Ascending aorta (tissue), 2 donors: ENCODE measurements at places on chromosomes 6 and 20. TPM values are rescaled to one million over a fixed set of nuclear protein-coding genes. Genes with fewer than 3 reads are reported as not detected.
A peak's percentile ranks its signal among the peaks of the same experiment; 100 is the strongest.

GRCh38 chr20:35598476-35598875, 17.2 kb upstream of the SPAG4 start:
- no peaks in the 10 kb centered on the region for H3K27me3 ChIP-seq
- DNase-seq, result no peak
- peaks cover 14% of the 10 kb centered on the region for H3K4me1 ChIP-seq
- H3K36me3 ChIP-seq, result no peaks in the 10 kb centered on the region
- no peak overlapping the region for H3K4me3 ChIP-seq

DNA sequence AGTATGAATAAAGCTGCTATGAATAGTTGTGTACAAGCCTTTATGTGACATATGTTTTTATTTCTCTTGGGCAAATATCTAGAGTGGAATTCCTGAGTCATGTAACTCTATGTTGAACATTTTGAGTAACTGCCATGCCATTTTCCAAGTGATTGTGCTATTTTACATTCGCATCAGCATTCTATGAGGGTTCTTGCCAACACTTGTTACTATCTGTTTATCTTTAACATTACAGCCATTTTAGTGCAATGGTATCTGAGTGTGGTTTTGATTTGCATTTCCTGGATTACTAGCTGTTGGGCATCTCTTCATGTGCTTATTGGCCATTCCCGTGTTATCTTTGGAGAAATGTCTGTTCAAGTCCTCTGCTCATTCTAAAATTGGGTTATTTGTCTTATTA, 19.1 kb downstream of the MYT1 start:
- H3K27me3 ChIP-seq, result no peaks in the 10 kb centered on the region
- H3K4me3 ChIP-seq, result no peak overlapping the region
- H3K27ac ChIP-seq, result no peak overlapping the region
- no peak for DNase-seq

DNA sequence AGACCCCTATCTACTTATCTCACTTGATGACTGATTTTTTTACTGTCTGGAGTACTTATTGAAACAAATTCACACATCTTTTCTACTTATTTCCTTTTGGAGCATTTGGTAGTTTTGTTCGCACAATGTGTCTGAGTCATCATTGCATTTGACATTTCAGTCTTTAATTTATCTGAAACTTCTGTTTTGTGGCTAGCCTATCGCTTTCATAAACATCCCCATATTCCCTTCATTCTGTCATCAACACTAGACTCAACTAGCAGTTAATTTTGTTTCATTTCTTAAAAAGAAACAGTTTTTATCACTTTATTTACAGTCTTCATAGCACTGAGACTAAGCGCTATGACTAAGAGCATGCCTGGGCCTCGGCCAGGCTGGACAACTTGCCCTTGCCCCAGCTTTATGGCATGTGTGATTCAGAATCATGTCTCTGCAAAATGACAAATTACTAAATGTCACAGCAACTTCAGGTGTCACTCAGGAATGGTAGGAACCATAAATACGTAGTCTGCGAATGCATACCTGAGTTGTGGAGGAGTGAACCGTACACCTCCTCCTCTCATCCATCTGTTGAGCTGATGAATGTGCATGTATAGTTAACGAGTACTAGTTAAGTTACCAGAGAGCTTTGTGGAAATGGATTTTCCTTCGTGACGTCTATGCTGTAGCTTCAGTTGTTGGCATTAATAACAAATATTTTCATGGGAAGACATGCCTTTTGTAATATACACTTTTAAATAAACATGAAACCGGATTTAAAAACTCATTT, 16.2 kb downstream of the L3MBTL3 start:
- DNase-seq, result no peak
- H3K27ac ChIP-seq, result no peak overlapping the region
- H3K4me1 ChIP-seq, result no peaks in the 10 kb centered on the region
- H3K4me3 ChIP-seq, result no peak overlapping the region

DNA sequence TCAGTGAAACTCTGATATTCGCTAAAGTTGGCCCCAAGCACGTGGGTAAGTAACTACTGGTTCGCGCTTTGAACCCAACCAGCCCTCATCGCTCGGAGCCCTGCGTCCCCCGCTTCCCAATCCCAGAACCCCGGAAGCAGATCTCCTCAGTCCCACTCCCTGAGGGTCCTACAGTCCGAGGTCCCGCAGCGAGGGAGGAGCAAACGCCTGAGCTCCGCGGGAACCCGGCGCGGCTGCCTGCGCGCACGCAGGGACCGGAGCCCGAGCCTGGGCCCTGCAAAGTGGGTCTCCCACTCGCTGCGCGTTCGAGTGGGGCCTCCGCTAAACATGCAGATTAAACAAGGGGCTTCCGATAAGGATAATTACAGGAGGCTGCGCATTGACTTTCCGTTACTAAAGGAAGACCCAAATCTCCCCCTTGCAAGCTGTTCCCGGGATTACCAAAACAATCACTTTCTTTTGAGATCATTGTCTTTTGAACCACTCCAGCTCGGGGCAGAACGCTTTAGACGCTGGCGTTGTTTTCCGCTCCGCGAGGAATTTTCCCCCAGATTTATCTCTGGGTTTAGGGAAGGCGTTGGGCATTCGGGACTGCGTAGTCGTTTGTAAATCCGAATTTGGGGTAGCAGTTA, 1.3 kb upstream of the VSX1 start:
- no peak for DNase-seq
- H3K27ac ChIP-seq, result no peak overlapping the region
- H3K4me3 ChIP-seq, result no peak overlapping the region

DNA sequence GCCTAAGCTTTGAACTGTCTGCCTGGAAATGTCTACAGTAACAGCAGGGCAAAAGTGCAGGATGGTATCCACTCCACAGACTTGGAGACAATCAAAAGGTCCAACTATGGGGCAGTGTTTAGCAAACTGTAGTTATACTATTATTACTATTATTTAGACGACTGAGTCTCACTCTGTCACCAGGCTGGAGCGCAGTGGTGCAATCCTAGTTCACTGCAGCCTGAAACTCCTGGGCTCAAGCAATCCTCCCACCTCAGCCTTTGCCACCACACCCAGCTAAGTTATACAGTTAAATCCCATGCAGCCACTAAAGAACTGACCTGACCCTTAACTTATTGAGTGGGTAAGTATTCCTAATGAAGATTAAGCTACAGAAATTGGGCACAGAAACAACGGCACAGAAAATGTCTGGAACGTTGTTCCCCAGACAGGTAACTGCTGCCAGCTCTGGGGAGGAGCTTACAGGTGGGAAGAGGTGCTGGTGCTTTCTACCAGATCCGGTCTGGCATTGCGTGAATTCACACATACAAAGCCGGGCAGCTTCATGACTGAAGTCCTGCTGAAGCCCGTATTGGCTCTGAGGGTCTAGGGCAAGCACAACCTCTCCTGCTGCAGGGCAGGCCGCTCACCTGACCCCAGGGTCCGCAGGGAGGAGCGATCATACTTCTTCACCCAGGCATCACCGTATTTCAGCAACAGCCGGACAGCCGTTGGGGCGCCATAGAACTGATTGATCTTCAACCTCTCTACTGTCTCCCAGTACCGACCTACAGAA, 27.0 kb upstream of the APMAP start:
- H3K36me3 ChIP-seq, result peaks cover 36% of the 10 kb centered on the region
- DNase-seq, result no peak
- no peak overlapping the region for H3K4me3 ChIP-seq
- no peaks in the 10 kb centered on the region for H3K4me1 ChIP-seq

GRCh38 chr6:168198302-168199180, 119.5 kb upstream of the FRMD1 start:
- H3K36me3 ChIP-seq, result no peaks in the 10 kb centered on the region
- H3K27me3 ChIP-seq, result no peaks in the 10 kb centered on the region
- no peaks in the 10 kb centered on the region for H3K4me1 ChIP-seq

DNA sequence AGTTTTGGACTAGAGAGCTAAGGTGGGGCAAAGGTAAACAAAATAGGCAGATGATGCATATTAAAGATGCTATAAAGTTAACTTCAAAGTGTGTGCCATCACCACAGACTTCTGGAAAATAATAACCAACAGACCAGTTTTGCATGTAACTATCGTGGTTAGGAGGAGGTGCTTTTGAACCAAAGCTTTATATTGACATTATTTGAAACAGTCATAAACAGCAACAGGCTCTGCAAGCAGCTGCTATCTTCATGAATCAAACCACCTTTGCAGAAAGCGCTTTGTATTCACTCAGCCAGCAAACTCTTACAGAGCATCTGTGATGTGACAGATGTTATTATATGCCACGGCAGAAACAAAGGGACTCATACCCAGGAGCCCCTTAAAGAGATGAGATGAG, 81.9 kb downstream of the CRYBG1 start:
- no peaks in the 10 kb centered on the region for H3K27me3 ChIP-seq
- no peaks in the 10 kb centered on the region for H3K4me1 ChIP-seq
- no peak overlapping the region for H3K4me3 ChIP-seq

- peak overlapping the region; percentile 9 for H3K27ac ChIP-seq
- no peaks in the 10 kb centered on the region for H3K27me3 ChIP-seq
- no peaks in the 10 kb centered on the region for H3K4me1 ChIP-seq
- no peak overlapping the region for H3K4me3 ChIP-seq
Observed at GRCh38 chr20:25256226-25256859, 8.5 kb downstream of the PYGB start.

GRCh38 chr6:2221726-2222274, 23.6 kb downstream of the GMDS start:
- peak overlapping the region; percentile 48 for H3K4me3 ChIP-seq
- H3K36me3 ChIP-seq, result no peaks in the 10 kb centered on the region
- H3K27me3 ChIP-seq, result no peaks in the 10 kb centered on the region
- no peak overlapping the region for H3K27ac ChIP-seq

GRCh38 chr6:33638556-33638955, 17.4 kb downstream of the ITPR3 start:
- no peak overlapping the region for H3K27ac ChIP-seq
- no peaks in the 10 kb centered on the region for H3K4me1 ChIP-seq
- no peaks in the 10 kb centered on the region for H3K36me3 ChIP-seq
- no peaks in the 10 kb centered on the region for H3K27me3 ChIP-seq
- no peak overlapping the region for H3K4me3 ChIP-seq

DNA sequence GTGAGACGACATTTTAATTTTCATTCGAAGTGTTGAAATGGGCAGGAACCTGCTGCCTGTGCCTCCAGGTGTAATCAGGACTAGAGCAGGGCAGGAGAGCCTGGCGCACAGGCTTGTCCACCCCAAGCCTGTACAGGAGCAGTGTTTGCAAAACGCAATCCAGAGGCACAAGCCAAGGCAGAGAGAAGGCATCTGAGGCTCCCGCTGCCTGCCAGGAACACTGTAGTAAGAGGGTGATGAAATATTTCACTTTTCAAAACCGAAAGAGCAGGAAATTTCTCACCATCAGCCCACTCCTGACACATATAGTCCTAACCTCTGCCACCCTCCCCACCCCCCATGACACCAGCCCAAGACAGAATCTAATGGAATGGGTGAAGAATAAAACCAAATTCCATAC, 132.5 kb downstream of the RTN4IP1 start:
- H3K27ac ChIP-seq, result no peak overlapping the region
- H3K36me3 ChIP-seq, result no peaks in the 10 kb centered on the region
- no peaks in the 10 kb centered on the region for H3K27me3 ChIP-seq
- DNase-seq, result no peak

GRCh38 chr6:142659661-142660060, 285.3 kb downstream of the HIVEP2 start:
- no peak overlapping the region for H3K4me3 ChIP-seq
- no peaks in the 10 kb centered on the region for H3K36me3 ChIP-seq
- DNase-seq, result no peak
- H3K4me1 ChIP-seq, result no peaks in the 10 kb centered on the region
- no peak overlapping the region for H3K27ac ChIP-seq

- peak; percentile 11 for DNase-seq
- no peak overlapping the region for H3K27ac ChIP-seq
- no peak overlapping the region for H3K4me3 ChIP-seq
- no peaks in the 10 kb centered on the region for H3K27me3 ChIP-seq
- H3K36me3 ChIP-seq, result no peaks in the 10 kb centered on the region
Observed at GRCh38 chr20:61935926-61936700, 129.6 kb downstream of the TAF4 start.

- H3K27ac ChIP-seq, result no peak overlapping the region
- H3K27me3 ChIP-seq, result no peaks in the 10 kb centered on the region
- DNase-seq, result no peak
- no peaks in the 10 kb centered on the region for H3K36me3 ChIP-seq
- H3K4me3 ChIP-seq, result no peak overlapping the region
Observed at GRCh38 chr6:121347484-121347883, 13.2 kb upstream of the TBC1D32 start.

- H3K4me3 ChIP-seq, result no peak overlapping the region
- H3K27me3 ChIP-seq, result no peaks in the 10 kb centered on the region
- no peaks in the 10 kb centered on the region for H3K4me1 ChIP-seq
- no peaks in the 10 kb centered on the region for H3K36me3 ChIP-seq
- DNase-seq, result no peak
- H3K27ac ChIP-seq, result no peak overlapping the region
Observed at GRCh38 chr20:37339208-37339607, 6.7 kb upstream of the SRC start.

DNA sequence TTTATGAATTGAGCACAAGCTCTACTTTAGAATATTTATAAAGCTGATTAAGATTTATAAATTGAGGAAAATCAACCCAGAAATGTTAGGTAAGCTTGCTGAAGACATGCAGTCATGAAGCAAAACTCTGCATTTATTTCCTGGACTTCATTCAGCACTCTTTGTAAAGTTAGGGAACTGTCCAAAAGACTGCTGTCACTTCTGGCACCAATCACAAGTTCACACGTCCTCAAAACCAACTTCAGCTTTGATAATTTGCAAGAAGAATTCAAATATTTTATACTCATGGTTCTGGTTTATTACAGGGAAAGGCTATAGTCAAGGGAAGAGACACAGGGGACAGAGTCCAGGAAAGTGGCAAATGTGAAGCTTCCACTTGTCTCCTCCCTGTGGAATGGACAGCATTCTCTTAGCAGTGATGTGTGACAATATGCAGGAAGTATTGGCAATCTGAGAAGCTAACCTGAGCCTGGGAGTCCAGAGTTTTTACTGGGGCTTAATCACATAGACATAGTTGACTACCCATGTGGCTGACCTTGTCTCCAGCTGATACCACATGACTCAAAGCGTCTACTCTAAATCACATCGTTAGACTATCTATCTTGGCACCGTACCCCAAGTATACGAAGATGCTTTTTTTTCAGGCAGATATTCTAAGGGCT, 85.4 kb downstream of the PPP1R14C start:
- no peak for DNase-seq
- H3K4me3 ChIP-seq, result no peak overlapping the region
- H3K36me3 ChIP-seq, result no peaks in the 10 kb centered on the region
- no peak overlapping the region for H3K27ac ChIP-seq
- no peaks in the 10 kb centered on the region for H3K4me1 ChIP-seq

DNA sequence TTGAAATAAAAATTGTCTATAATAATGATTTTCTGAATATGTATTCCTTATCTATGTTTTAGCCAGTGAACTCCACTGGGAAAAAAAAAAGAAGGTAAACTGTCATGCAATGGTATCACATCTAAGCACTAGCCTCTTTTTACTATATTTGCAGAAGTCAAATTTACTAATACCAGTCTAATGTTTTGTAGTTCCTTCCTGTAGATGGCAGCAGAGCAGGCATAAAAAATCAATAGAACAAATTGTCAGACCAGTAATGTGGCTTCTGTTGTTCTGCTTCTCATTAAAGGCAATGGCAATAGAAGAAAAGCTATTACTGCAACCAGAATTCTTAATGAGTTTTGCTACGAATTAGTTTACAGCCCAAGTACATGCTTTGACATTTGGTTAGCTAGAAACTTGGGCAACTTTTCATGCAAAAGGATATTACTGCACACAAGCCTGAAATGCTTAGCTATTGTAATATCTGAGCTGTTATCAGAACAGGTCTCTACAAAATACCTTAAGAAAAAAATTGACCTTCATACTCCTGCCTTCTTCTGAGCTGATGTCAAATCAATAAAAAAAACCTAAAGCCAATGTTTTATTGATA, 476.9 kb downstream of the KHDRBS2 start:
- no peak overlapping the region for H3K27ac ChIP-seq
- no peak overlapping the region for H3K4me3 ChIP-seq
- no peaks in the 10 kb centered on the region for H3K27me3 ChIP-seq

MCCD1 gene
- not detected for total RNA-seq

ALDH8A1 gene
- total RNA-seq, result not detected

FAM50B gene
- total RNA-seq, result 8.1 TPM

KHDRBS2 gene
- total RNA-seq, result not detected

SNAP25 gene
- 0.43 TPM for total RNA-seq

PROCR gene
- 241 TPM for total RNA-seq
